Cardiac septum (tissue), 1 donor: ENCODE measurements at places on chromosomes 7 and 10.
A peak's percentile ranks its signal among the peaks of the same experiment; 100 is the strongest.

- no peak for DNase-seq
Observed at GRCh38 chr10:9786101-9786500, 1231.6 kb upstream of the CELF2 start.

GRCh38 chr7:48171202-48171601, at the start of gene ABCA13:
Gene ABCA13, plus strand, starts transcription at chr7:48171458. Its CDS starts 26 bp downstream, at chr7:48171484.
- no peak for DNase-seq

GRCh38 chr10:132691711-132692153, 94.2 kb downstream of the NKX6-2 start:
- peak; percentile 60 for DNase-seq

GRCh38 chr7:112205343-112206237, 609 bp downstream of the DOCK4 start:
- DNase-seq, result no peak

DNA sequence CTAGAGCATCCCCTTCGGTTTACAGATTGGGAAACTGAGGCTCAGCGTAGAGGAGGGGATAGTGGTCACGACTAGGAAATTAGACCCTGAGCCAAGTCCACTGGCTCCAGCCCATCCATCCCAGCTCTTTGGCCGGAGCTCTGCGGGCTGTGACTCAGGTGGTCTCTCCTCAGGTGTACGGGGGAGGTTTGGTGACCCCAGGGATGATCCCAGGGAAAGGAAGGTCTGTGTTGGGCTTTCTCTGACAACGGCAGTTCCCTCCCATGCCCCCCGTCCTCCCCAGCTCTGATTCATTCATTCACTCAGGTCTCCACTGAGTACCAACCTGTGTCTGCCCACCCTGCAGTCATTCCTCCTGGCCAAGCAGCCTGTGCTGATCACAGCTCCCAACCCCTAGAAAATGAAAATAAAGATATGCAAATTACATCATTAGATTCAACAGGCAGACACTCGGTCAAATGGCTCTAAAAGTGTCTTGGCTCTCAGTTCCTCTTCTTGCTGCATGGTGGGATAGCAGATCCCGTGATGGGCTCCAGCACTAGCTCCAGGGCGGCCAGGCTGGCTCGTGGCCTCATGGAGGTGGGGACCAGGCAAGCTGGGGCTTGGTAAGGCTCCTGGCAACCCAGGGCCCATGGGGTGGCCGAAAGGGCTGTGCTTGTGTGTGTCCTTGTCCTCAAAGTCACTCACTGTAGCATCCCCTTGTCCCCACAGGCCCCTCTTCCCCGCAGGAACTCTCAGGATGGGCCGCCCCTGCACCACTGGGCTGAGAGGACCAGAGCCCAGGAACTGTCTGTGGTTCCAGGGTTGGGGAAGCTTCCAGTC, 37.8 kb downstream of the CLRN3 start:
- no peak for DNase-seq

DNA sequence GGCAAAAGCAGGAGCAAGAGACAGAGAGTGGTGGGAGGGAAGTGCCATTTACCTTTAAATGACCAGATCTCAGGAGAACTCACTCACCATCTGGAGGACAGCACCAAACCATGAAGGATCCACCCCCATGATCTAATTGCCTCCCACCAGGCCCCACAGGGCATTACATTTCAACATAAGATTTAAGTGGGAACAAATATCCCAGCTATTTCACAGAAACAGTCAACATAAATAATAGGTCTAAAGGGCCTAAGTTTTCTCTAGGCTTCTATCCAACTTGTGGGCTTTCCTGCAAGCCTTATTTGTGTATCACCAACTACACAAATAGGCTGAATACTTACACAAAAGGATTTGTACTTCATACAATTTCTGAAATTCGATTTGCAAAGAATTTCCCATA, 196.8 kb upstream of the POT1 start:
- DNase-seq, result no peak

GRCh38 chr10:83229991-83230390, 909.3 kb upstream of the GHITM start:
- no peak for DNase-seq

DNA sequence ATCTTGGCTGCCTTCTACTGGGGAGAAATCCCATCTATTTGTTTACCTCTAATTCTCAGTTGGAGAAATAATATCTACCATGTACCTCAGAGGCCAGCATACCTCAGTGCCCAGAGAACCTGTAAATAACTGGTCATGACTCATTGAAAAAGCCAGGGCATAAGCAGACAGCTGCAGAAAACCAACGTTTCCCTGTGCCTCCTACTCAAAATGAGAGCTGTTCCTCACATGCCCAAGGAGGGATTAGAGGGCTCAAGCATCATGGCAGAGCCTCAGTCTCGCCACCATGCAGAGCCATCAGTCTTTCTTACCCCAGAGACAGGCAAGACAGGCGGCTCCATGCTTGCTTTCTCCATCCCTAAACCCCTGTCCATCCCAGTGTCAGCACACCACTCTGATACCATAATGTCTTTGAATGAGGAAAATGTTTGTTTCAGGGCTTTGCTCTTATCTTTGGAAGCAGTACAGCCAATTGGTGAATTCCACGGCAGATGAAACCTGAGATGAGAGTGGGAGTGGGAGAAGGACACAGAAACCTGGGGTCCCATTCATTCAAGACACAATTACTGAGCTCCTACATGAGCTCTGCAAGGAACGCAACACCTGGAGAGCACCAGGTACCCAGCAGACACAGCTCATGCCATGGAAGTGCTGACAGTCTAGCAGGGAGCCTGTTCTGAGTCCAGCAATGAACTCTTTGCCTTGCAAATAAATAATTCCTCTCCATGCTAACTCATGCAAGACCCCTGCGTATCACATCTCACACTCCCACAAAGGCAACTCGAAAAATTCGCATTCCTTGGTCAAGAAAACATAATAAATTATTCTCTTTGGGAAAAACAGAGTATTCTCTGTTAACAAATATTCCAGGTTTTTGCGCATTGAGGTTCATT, 21.1 kb downstream of the PON1 start:
- DNase-seq, result no peak

- no peak for DNase-seq
Observed at GRCh38 chr7:74092964-74093471, 9.4 kb downstream of the LIMK1 start.
